ENCODE measurements at places on chromosomes 4 and X.

DNA sequence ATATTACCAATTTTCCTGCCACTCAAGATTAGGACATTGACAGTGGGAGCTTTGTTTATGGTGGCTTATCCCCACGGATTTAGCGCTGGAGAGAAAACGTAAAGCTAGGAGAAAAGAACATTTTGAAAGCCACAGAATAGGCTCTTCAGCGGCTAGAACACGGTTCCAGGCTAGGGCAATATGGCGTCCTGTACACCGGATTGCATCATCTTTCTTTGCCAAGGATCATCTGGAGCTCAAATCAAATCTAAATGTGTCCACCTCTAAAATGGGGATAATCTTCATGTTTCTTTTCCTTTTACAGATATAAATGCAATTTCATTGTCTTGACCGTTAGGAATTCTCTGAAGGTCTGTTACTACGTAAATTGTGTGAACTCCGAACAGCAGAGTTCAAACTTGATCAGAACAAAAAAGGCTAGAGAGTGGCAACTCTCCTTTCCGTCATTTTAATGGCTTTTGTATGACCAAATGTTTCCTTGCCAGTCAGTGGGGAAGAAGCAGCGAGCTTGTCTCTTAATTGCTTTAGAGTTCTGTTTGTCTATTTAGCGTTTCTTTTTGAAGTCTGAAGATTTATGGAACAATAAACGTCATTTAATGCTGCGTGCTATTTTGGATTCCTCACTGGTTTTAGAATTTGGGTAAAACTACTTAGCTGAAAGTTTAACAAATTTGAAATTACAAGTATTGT is 2.6 kb upstream of the WWC2 start:
- DNase-seq = no peak

GRCh38 chr4:5710065-5710960 is 688 bp upstream of the EVC start:
- no peak for DNase-seq

DNA sequence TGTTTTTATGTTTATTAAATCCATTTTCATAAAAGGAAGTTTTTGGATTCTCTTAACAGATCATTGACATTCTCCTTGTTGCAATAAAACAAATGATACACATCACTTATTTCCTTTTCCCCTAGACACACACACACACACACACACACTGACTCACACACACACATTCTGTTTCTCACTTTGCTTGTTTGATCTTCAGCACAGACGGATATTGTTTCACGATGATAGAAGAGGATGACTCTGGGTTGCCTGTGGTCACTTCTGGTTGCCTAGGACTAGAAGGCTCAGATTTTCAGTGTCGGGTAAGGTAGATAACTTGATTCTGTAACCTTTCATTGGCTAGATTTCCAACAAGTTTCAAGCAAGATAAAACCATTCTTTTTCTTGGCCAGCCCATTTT is 356.8 kb downstream of the BMPR1B start:
- no peak for DNase-seq

DNA sequence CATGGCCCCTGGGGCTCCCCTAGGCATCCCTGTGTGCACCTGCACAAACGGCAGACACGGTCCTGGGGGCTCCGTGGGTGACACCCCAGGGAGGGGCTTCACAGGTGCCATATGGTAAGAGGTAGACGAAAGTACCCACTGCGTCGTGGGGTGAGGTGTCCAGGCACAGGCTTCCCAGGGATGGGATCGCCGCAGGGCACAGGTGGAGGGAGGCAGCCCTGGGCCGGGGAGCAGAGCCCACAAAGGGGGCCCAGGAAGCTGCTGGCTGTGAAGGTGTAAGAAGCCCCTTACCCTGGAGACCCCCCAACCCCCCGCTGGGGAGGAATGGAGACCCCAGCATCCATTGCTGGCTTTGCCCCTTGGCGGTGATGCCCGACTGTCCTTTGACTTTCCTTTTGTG is 10.9 kb downstream of the SH3TC1 start:
- no peak for DNase-seq

- no peak for DNase-seq
These were observed 9.7 kb upstream of the EOLA2 start for GRCh38 chrX:149948016-149948415.

DNA sequence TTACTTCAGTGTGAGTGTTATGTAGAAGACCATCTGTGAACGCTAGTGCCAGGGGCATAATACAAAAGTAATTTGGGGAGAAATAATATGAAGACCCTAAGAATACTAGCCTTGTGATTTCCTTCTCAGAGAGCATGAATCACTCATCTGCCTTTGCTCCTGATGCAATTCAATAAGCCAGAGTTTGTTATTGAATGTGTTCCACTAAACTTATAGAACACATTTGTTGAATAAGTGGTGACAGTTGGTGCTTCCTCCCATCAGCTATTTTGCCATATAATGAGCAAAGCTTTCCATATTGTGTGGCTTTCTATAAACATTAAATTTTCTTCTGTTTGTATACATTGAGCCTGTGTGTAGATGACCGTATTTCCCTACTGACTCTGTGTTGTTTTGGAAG is 136.4 kb upstream of the QRFPR start:
- DNase-seq = no peak

GRCh38 chr4:24980064-24980690 is 50.6 kb downstream of the LGI2 start:
- peak; percentile 57 for DNase-seq

- DNase-seq = no peak
These were observed 30.7 kb upstream of the ATP6AP2 start for GRCh38 chrX:40550066-40550465.

DNA sequence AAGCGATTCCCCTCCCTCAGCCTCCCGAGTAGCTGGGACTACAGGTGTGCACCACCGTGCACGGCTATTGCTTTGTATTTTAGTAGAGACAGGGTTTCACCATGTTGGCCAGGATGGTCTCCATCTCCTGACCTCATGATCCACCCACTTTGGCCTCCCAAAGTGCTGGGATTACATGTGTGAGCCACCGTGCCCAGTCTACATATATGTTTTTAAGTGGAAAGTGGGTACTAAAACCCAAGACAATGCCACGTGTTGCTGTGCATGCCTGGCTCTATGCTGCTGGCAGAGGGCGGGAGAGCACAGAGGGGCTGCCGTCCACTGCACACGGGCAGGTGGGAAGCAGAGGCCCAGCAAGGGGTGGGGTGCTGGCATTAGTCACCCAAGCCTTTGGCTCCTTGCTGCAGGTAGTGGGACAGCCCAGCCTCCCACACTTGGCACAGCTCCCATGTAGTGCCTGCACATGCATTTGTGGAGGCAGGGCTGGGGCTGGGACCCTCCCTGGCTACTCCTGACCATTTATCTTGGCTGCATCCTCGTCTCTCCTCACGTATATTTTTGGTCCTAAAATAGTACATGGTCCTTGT is 3.5 kb downstream of the EMD start:
- DNase-seq = no peak

- no peak for DNase-seq
These were observed 34.6 kb downstream of the MAP9 start for GRCh38 chr4:155342142-155342541.

DNA sequence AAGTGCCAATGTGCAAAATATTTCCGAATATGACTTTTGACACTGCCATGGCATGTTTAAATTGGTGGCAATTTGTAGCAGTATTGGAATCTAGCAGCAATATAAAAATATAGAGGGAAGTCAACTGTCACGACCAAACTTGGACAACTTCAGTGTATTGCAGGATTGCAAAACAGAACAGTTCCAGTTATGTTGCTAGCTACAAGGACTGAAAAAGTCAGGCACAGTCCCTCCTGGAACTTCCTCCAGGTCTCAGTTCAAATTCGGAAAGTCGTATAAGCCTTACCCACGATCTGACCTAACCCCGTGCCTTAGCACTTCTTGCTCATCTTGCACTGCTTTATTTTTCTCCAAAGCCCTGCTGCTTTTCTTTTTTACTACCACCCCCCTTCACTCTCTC is 390.0 kb upstream of the GALNT7 start:
- no peak for DNase-seq

GRCh38 chr4:123397144-123398065 is 810 bp downstream of the SPRY1 start:
- peak; percentile 24 for DNase-seq

- DNase-seq = no peak
These were observed 24.4 kb upstream of the LHFPL1 start for GRCh38 chrX:112704187-112704586.

- no peak for DNase-seq
These were observed at the start of gene TRIM75 for GRCh38 chr4:165053645-165054044. TRIM75 (plus strand) TSS chr4:165053866; CDS start chr4:165059148, 5,282 bp downstream.

GRCh38 chrX:32520789-32521188 is 690.6 kb downstream of the DMD start:
- DNase-seq = no peak

DNA sequence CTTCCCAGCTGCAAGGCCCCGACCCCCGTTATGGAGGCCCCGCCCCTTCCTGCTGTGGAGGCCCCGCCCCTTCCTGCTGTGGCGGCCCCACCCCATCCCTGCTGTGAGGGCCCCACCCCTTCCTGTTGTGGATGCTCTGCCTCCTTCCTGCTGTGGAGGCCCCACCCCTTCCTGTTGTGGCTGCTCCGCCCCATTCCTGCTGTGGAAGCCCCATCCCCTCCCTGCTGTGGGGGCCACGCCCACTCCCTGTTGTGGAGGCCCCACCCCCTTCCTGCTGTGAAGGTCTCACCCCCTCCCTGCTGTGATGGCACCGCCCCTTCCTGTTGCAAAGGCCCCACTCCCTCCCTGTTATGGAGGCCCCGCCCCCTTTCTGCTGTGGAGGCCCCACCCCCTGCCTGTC is 104.9 kb upstream of the PSAPL1 start:
- DNase-seq = peak; percentile 27

GRCh38 chr4:135250040-135250439 is 1048.5 kb upstream of the PABPC4L start:
- DNase-seq = no peak

GRCh38 chr4:84917869-84918600 is 48.5 kb downstream of the WDFY3 start:
- no peak for DNase-seq

- no peak for DNase-seq
These were observed 34.1 kb downstream of the PDHA1 start for GRCh38 chrX:19377799-19378198.

GRCh38 chr4:166277401-166277800 is 404.4 kb downstream of the TLL1 start:
- no peak for DNase-seq

- DNase-seq = peak; percentile 32
These were observed 733 bp downstream of the CCNA2 start for GRCh38 chr4:121822796-121823504.

DNA sequence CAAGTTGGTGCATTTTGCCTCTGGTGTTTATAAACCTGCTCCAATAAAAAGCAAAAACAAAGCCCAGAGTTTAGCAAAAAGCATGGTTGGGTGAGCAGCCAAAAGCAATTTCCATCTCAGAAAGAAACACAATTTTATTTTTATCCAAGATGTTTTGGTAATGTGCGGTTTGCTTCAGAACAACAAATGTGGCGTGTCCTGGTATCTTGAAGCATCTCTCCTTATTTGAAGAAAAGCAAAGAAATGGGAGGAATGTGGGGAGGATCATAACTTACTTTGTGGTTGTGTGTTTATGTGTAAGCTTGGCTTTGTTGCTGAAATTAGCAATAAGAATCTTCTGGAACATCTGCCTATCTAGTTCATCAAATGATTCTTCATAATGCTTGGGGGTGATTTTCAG is 88.3 kb upstream of the DDX3X start:
- DNase-seq = no peak

DNA sequence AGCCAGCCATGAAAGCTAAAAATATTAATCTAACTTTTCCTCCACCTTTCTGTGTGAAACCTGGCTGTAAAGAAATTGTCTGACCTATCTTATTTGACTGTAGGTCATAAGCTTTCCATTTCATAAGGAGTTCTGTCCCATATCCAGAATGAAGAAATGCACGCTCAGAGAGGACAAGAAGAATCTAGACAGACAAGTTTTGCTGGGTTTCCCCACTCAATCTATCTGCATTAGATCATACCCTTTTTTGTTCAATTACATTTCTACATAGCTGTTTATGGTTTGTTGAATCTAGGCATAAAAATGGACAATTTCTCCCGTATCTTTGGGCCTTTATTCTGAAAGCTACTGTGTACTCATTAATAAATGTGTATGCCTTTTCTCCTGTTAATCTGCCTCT is 1495.1 kb downstream of the C4orf33 start:
- DNase-seq = no peak

GRCh38 chr4:76898949-76899645 is 1.2 kb upstream of the SOWAHB start:
- DNase-seq = no peak

GRCh38 chr4:65623506-65623905 is 46.8 kb downstream of the EPHA5 start:
- no peak for DNase-seq

DNA sequence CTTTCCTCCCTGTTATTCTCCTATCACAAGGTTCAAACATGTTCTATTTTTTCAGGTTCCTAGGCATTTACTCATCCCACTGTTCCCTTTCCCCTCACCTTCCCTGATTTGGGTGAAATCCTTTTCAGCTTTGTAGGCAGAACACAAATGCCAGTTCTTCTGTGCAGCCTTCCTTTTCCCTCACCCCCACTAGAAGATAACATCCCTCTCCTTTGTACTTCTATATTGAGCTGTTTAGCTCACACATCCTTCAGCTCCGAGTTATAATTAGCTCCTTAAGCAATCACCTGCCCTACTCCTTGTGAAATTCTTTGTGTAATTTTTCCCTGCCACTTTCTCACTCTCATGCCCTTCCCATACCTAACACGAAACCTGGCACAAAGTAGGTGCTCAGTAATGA is 240.9 kb downstream of the AR start:
- no peak for DNase-seq

DNA sequence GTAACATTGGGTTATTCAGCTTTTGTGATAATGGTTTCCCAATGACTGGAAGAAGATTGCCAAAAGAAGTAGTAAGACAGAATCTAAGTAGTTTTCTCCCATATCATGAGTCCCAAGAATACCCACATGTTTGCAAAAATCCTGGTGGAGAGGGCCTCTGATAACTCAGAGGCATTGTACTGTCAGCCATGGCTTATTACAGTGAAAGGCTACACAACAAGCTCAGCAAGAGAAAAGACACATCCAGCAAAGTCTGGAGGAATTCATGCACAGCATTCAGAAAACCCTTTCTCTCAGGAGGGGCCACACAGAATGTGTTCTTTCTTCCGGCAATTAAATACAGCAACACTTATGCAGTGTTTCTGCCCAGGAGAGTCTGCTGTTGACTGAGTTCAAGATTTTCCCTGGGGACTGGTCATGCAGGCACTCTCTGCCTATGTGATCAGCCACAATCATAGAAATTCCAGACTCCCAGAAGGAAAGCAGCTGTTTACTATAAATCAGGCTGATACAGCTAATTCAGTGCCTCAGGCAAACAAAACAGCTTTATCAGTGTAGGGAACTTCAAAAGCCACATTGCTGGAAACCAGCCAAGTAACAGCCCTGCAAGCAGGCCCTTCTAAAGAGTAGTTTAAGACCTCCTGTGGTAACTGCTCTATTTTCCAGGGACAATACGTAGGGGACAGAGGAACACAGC is 937.1 kb downstream of the CCSER1 start:
- DNase-seq = no peak

- no peak for DNase-seq
These were observed 151.7 kb upstream of the CXCL13 start for GRCh38 chr4:77453911-77454310.

GRCh38 chr4:1856943-1857699 is 1.2 kb upstream of the LETM1 start:
- DNase-seq = no peak

GRCh38 chr4:36208893-36209473 is 35.3 kb downstream of the ARAP2 start:
- DNase-seq = peak; percentile 46

- DNase-seq = no peak
These were observed 434.9 kb upstream of the PABPC4L start for GRCh38 chr4:134636338-134637051.
